Suppressor macrophage (primary cell): ENCODE measurements at places on chromosomes 12 and 14.

DNA sequence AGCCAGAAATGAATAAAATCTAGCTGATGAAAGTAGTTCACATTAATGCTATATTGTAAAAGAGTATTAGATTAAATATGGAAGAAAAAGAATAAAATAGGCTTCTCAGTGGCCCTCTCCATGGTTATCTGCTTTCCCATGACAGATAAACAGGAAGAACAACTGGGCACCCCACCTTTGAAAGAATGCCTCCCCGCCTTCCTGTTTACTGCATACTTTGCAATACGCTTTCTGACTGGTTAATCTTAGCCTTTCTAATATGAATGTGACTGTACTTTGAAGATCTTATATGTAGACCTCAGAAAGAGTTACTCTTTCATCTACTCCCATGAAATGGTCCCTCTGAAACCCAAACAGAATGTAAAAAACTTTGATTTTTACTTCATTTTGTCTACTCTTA, 34.1 kb upstream of the DAAM1 start:
- DNase-seq: no peak

- no peak for DNase-seq
These were observed 229.7 kb downstream of the TTC6 start for GRCh38 chr14:37824939-37825712.

GRCh38 chr12:75840994-75841355, 190.6 kb downstream of the PHLDA1 start:
- no peak for DNase-seq

- DNase-seq: no peak
These were observed 81.2 kb downstream of the CCDC60 start for GRCh38 chr12:119415714-119416113.

- no peak for DNase-seq
These were observed 979.0 kb downstream of the TMTC2 start for GRCh38 chr12:83665634-83666218.

DNA sequence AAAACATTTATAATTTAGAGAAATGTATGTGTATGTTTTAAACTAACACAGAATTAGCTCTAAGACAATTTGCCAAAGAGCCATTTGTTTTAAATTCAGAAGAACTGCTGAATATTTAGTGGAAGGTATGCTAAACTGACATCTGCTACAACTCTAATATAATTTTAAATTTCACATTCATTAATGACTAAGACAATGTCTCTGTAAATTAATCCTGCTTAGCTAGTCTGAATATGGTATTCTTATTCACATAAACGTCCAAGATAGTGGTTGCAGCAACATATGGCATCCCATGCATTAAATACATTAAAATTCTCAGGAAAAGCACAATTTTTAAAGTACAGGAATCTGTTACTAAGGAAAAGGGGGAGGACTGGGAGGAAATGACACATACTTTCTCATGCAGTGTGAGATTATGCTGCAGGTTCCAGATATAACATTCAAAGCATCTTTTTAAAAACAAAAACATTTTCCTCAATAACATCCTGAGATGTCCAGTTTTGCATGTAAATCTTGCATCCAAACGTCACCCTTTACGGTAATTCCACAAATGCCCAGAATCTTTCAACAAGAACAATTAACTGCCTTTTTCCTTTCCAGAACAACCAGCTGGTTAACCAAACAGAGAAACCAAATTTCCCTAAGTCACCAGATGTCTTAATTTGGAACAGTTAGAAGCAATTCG, 26.9 kb downstream of the WDR89 start:
- DNase-seq: no peak

DNA sequence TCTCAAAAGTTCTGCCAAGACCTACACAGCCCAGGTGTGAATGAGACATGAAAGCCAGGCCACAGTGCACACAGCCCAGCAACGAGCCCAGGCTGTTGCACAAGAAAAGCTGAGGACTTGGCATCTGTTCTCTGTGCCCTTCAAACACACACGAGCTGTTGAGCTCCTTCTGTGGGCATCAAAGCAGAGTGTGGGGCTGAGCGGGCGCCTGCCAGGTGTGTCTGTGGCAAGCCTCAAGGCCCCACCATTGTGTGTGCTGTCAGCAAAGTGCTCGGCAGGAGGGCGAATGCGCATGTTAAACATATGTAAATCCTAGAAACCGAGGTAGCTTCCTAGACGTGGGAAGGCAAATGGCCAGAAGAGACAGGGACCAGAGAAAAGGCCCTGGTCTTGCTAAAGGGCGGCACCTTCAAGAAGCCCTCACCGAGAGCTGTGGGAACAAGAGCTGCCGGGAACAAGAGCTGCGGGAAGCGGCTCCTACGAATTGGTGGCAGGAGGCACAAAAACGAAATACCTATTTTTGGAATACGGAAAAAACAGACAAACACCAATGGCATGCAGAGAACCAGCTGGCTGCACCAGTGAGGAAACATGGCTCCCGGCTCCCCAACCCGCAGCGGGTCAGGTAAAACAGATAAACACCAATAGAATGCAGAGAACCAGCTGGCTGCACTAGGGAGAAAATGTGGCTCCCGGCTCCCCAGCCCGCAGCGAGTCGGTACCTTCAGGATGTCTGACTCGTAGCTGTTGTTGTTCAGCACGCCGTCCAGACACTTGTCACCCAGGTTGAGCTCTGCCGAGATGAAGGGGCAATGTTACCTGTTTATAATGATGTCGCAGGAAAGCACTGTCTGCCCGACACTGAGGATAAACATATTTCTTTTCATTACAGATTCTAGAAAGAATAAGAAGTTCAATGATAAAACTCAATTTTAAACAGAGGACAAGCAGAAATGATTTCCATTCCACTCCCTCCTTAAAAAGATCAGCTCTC, 19.0 kb upstream of the GOLGA3 start:
- no peak for DNase-seq
